ENCODE measurements at places on chromosomes 12 and 14.

DNA sequence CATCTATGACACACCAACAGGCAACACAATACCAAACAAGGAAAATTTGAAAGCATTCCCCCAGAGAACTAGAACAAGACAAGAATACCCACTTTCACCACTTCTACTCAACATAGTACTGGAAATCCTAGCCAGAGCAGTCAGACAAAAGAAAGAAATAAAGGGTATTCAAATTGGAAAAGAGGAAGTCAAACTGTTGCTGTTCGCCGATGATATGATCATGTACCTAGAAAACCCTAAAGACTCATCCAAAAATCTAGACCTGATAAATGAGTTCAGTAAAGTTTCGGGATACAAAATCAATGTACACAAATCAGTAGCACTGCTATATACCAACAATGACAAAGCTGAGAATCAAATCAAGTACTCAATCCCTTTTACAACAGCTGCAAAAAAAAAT lies 8.1 kb upstream of the ATL1 start:
- no peak for DNase-seq

DNA sequence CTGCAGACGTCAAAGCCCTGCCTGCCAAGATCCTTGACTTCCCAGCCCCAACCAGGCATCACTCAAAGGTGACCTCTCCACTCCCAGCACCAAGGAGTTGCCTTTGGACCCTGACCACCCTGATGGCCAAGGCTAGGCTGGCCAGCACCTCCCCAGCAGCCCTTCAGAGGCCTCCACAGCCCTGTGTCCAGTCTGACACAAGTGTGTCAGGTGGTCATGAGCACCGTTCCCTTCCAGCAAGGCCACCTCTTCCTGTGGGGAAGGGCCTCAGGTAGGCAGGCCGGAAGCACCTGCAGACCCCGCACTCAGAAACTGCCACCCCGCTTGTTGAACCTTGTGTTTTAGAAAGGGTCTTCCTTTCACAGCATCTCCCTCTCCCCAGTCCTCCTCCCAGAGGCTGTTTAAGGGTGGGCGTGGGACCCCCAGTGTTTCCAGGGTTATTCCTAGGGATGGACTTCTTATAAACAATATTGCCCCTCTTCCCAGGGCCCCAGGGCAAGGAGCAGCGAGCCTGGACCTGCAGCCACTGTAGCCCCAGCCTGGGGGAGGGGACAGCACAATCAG lies 13.2 kb upstream of the INF2 start:
- no peak for DNase-seq

DNA sequence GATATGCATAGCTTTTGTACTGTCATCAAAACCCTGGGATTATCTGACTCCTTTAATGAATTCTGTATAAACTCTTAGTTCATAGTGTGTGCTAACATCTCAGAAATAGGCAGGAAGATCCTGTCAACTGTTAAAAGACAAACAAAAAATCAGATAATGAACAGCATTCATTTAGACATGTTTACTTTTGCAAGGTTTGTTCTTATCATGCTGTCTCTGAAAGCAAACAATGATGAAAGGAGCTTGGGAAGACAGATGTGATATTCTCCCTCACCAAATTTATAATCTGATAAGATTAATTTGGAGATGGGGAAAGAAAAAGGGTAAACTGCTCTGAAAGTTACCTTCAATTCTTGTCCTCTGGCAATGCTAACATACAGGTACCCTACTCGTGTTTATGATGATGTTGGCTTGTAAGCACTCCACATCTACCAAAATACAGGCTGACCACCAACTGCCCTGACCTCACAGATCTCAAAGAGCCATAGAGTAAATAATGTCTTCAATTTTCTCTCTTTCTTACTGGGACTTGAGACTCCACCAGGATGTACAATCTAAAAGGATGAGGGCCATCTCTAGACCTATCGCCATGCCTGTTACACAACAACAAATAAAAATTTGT lies 233.8 kb downstream of the SSPN start:
- DNase-seq, result no peak

DNA sequence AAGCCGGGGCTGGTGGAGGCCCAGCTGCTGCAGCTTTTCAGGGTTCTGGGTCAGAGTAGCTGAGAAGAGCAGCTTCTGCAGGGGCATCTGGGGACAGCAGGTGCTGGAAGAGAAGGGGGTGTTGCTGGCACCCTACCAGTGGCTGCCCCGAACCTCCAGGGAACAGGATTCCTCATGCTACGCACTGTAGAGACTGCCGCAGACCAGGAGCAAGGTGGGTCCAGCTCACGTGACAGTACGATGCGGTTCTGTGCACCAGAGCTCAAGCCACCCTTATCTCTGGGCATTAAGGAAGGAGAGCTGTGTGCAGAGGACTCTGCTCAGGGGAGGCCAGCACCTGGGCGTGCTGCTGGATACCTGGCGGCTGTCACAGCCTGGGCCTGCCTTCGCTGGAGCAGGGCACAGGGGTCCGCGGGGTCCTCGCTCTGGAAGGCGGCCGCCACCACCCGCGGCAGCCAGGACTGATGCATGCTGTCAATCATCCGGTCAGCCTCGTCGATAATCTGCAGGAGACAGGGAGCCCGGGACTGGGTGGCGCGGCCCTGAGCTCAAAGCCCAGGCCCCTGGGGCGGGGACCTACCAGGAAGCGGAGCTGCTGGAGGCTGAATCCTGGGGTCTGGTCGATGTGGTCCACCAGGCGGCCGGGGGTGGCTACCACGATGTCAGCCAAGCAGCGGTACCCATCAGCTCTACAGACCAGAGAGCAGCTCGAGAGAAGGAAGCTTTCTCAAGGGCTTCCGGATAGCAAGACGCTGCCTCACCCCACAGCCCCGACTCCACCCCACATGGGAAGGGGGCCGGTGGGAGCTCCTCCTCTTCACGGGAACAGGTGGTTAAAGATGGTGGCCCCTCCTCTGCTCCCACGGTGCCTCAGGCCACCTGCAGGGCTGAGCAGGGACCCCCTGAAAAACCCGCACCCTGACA lies 2.9 kb downstream of the DDX51 start:
- no peak for DNase-seq

GRCh38 chr14:69571449-69572029 lies 3.1 kb downstream of the CCDC177 start:
- DNase-seq, result no peak

DNA sequence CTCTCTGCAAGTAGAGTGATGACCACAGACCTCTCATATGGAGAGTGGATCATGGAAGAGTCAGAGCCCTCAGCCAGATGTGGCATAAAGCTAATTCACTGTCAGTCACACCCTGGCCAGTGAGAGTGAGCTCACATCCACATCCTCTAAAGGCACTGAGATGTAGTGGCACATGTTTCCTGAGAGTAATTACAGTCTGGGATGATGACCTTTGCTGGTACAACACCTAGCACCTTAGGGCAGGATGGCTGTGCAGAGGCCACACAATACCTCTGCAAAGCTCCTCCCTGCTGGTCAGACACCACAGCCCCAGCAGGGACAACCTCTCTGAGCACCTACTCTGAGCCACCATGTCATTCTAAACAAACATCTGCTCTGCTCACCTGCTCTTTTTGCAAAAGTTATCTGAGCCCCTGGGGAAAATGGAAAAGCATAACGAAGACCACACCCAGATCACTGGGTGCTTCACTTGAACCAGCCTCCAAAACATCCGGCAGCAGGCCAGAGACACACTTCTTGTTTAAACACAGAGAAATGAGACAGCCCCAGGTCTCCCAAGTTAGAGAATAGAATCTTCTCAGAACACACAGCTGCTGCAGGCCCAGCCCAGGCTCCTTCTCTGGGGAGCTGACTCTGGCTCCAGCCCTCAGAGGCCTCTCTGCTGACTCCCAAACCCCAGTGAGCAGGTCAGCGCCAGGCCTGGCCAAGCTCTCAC lies 30.3 kb downstream of the PITPNM2 start:
- no peak for DNase-seq

DNA sequence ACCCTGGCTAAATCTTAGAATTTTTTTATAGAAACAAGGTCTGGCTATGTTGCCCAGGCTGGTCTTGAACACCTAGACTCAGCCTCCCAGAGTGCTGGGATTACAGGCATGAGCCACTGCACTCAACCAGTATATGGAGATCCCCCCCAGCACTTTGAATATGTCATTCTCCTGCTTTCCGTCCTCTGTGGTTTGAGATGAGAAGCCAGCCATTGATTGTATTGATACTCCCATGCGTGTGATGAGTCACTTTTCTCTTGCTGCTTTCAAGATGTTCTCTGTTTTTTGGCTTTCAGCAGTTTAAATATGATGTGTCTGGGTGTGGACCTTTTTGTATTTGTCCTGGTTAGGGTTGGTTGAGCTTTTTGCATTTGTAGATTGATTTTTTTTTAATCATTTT lies 75.2 kb upstream of the DNM1L start:
- DNase-seq, result no peak

DNA sequence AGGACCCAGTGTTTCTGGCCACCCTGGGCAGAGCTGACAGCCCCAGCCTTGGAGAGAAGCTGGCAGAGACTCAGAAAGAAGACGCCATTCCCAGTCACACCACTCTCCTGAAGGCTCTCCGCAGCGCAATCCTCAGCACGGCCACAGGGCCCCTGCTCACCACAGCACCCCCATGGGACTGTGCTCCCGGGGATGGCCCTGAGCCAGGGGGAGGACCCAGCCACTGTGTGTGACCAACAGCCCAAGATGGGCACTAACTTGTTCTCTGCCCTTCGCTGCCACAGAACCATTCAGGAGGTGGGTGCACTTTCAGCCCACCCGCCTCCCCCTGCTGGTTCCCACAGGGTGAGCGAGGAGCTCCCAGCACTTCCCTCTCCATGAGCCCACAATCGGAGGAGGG lies 57.1 kb downstream of the CCNK start:
- DNase-seq, result no peak

GRCh38 chr14:90268420-90268819 lies 12.1 kb downstream of the PSMC1 start:
- no peak for DNase-seq

DNA sequence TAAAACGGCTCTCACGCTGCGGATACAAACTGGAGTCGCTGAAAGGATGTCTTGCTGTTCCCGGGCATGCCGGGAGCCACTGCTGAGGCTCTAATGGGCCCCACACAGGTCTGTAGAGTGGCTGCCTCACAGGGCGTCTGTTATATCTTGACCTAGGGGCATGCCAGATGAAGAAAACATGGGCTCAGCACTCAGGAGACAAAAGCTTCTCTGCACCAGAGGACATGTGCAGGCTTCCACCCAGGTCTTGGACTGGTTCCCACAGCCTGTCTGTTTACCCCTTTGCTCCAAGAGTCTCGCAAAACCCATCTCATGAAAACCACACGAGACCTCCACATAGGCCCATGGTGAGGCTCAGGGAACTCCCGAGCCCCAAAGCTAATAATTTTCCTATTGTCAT lies 134.2 kb downstream of the RPS29 start:
- no peak for DNase-seq

DNA sequence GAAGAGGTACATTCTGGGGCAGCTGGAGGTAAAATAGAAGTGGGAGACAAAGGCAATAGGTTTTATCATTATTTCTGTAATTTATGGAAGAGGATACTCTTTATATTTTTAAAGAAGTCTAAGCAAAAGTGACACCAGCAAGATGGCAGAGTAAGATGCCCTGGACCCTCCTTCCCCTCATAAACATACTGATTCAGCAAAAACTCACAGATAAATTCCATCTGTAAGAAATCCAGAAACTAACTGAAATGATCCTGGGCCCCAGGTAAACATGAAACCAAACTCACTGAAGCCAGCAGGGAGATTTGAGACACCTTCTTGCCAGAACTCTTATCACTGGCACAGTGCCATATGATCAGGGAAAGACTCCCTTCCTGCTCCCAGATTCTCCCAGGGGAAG lies 79.9 kb downstream of the GCH1 start:
- DNase-seq, result no peak

- DNase-seq, result no peak
Observed at GRCh38 chr12:31278424-31278823, 47.5 kb downstream of the SINHCAF start.

DNA sequence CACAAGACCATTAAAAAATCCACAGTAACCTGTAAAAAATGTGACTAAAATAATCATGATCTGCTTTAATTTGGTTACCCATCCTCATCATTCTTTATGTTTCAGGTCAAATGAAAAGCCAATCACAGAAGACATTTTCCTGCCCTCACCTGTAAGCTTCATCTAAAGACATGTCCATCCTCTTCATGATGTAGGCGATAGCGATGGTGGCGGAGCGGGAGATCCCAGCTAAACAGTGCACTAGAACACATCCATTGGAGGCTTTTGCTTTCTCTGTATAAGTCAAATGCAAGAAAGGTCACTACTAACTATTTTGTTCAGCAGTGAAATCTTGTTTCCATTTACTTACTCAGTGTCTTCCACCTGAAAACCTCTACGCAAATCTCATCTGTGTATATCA lies 82.6 kb downstream of the DUSP16 start:
- DNase-seq, result no peak

DNA sequence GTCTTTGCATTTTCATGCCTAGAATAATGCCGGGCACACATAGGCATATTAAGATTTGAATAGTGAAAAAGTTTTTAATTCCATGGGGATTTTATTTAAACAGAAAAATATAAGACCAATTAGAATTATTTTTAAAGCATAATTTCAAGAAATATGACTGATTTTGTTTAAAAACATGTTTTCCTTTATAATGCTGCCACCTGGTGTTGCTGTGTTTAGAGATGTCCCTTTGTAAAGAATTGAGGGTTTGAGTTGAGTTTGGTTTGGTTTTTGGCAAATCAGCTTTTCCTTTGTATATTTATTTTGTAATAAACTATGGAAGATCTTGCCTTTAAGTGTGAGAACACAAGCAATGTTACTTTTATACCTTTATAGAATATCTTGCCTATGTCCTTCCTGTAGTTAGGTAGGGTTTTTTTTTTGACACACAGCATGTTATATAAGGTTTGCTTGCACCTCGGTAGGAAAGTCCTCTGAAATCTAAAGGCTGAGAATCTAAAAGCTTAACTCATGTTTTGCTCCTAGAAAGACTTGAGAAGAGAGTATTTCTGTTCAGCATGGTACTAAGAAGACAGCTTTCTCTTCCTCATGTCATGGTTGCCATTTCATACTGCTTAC lies 31.4 kb upstream of the SNAPC1 start:
- DNase-seq, result no peak

DNA sequence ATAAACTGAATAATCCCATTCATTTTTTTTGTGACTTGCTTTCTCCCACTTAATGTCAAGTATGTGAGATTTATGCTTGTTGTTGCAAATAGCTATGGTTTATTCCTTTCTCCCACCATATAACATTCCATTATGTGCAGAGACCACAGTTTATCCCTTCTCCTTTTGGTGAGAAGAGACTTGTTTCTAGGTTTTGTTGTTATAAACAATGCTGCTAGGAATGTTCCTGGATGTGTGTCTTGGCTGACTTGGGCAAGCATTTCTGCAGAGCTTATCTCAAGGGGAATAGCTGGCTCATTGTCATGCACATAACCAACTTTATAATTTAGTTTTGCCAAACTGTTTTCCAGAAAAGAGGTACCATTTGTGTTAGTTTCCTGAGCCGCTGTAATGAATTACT lies 47.6 kb upstream of the PPP1CC start:
- DNase-seq, result no peak

DNA sequence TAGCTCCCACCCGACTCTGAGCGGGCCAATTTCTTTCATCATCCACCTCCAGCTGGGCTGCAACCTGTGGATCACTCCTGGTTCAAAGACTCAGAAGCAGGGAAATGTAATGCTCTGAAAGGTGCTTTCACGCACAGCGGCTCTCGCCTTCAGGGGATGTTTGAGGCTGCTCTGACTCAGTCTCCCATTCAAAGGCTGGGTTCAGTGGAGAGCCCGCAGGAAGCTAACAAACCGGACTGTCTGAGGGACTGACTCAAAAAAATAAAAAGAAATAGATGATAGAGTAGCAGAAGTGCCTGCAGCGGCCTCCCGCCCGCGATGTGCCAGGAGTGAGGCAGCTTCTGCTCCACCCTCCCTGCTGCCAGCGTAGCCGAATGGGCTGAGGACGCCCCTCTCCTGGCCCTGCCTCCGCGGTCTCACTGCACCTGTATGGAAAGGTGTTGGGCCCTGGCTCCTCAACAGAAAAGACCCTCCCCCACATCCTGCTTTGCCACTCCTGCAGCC lies 98.0 kb downstream of the GCH1 start:
- DNase-seq, result no peak
